Activated CD4-positive, alpha-beta T cell treated with anti-CD3 and anti-CD28 coated beads, Interleukin-2, amount 50 U/mL, for 16 hours (primary cell): ENCODE measurements at places on chromosomes 2 and 18.

- DNase-seq: no peak
Observed at GRCh38 chr2:39719317-39719716, 53.6 kb downstream of the TMEM178A start.

DNA sequence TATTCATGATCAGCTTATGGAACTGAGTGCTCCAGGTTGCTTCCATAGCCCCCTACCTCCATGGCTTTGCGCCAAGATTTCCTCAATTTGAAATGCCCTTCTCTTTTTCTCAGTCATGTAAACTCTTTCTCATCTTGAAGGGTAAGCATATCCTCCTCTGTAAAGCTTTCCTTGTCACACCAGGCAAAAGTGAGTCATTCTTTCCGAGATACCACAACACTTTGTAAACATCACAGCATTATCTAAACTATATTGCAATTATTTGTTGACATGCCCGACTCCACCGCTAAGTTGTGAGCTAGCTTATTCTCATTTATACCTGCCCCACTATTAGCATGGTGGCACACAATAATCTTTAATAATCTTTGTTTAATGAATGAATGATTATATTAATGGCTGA lies 419.5 kb upstream of the CHST9 start:
- DNase-seq: no peak

GRCh38 chr2:50347358-50348044 lies 684.4 kb downstream of the NRXN1 start:
- no peak for DNase-seq

DNA sequence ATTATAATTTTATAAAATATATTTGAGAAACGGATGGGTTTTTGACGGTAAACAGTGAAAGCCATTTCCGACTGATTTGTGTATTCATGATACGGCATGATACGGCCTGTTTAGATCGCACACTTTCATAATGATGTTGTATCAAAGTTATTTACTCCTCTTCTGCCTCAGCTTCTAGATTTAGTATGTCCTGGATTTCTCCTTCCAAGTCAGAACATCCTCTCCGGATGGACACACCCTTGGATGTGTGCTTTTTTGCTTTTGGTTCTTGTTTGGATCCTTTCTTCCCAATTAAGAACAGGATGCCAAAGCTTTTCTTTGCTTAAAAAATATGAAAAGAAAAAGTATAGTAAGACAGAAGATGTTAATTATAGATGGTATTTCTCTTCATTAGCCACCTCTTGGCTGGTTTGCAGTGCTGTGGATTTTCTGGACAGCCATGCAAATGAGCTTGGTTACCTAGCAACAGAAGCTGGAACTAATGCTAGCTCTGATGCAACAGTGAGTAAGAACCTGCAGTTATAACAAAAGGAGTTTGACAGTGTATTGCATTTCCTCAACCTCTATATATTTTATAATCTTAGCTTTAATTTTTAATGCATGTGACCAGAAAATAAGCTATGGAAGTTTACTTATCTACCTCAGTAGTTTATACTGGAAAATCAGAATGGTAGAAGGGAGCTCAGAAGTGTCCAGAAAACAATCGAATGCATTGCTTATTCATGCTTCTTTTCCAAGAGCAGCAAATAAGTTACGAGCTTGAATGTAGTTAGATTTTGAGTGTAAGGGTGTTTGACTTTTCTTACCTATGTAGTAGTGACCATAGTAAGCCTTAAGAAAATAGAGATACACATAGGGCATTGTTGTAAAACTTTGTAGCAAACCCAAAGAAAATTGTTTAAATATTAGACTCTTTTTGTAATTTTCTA lies 27.9 kb downstream of the RMND5A start:
- peak; percentile 37 for DNase-seq

- DNase-seq: peak; percentile 6
Observed at GRCh38 chr2:160022162-160022561, 40.3 kb downstream of the PLA2R1 start.

DNA sequence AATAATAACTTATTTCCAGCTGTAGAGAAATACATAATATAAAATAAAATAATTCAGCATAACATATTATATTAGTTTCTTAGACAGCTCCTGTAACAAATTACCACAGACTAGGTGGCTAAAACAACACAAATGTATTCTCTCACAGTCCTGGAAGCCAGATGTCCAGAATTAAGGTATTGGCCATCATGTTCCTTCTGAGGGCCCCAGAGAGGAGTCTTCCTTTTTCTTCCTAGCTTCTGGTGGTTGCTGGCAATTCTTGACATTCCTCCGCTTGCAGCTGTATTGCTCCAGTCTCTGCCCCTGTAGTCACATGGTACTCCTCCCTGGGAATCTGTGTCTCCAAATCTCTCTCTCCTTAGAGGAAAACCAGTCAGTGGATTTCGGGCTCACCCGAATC lies 146.8 kb downstream of the RBM43 start:
- no peak for DNase-seq

DNA sequence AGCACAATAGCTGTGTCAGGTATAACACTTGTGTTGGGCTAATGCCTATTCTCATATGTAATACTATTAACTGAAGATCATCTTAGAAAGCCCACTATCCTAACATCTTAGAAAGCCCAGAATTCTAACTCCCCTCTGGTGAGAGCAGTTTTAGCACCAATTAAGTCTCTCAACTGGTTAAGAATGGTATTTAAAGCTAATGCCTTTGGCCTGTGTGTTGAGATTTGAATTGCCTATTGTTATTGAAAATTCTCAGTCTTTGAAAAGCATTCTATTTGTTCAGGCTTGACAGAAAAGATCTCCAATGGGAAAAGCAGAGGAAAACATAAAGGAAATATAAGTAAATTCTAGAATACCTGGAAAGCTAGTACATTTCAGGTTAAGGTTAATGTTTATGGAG lies 352.5 kb downstream of the ARHGAP15 start:
- no peak for DNase-seq

GRCh38 chr2:21376864-21377263 lies 253.1 kb downstream of the TDRD15 start:
- DNase-seq: no peak

DNA sequence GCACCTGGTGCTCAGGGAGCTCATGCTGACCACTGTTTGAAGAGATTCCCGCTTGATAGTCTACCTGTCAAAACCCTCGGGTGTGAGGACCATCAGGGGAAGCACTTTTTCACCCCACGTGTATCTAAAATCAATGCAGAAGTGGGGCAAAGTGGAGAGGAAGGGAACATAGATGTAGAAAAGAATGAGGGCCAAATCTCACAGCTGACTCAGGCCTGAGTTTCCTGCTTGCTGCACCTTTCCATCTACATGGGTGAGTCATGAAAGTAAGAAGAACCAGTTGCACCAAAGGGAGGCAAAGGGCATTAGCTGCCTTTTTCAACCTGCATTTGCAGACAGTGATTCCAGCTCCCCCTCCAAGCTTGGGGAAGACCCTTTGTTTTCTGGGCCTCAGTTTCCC lies 100.2 kb upstream of the MYCN start:
- no peak for DNase-seq

DNA sequence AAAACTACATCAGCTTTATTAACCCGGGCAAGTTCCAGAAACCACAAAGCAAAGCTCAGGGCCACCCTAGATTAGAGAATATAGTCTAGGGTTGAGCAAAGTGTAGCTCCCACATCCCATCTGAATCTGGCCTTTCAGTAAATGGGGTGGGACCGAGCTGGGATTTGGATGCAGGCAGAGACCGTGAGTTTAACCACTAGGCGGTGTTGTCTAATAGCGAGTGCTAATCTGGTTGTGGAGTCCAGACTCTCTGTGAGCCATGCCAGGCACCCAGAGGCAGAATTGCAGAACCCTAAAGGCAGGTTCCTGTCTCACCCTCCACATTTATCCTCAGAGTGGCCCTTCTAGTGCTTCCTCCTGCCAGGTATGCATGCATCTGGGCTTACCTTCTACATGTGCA lies 435.9 kb downstream of the TSN start:
- DNase-seq: no peak

DNA sequence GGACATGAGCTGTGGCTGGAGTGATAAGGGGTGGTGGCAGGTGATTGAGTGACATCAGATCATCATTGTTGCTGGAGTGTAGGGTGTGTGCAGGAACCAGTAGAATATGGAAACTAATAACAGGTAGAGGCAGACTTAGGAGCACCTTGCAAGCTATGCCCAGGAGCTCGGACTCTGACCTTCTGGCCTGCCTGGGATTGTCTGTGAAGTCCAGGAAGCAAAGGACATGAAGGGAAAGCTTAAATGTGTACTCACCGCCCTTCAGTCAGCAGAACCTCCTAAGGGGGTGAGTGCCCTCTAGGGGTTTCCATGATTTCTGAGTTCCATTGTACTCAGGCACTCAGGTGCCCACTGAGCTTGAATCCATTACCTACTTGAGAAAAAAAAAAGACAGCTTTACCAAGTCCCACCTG lies 104.2 kb downstream of the CRIM1 start:
- DNase-seq: no peak

DNA sequence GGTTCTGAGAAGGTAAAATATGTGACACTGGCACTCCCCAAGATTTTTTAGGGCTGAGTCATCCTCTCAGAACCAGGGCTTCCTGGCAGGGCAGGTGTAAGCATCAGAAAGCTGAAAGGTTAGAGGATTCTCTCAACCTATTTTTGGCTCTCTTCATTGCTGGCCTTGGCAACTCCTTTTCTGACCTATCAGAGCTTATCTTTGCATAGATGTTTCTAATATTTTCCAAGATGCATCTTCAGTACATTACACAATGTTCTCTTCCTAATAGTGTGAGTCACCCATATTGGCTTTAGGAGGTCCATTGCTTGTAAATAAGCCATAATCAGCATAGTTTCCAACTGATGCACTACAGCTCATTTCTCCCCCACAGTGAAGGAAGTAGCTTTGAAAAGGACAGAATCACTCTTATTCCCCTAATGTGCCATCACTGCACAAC lies 2008.4 kb upstream of the PIK3C3 start:
- no peak for DNase-seq

- no peak for DNase-seq
Observed at GRCh38 chr18:3461704-3462103, 11.7 kb downstream of the TGIF1 start.

DNA sequence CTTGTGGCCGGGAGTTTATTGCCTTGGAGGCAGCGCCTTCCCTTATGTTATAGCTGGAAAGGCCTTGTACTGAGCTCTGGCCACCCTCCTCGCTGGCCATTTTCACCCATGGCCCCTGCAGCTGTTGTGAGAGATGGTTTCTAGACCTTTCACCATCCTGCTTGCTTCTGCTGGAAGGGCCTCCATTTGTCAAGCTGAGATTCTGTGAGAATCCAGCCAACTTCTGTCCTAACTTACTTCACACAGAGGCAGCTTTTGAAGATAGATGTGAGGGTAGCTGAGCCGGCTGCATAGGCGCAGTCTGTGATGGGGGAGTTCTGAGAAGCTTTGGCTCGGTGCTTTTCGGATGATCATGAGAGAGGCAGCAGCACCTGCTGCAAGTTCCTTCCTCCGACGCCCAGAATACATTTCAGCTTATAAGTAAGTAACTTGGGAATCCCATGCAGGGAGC lies 8.7 kb downstream of the CTIF start:
- no peak for DNase-seq

- no peak for DNase-seq
Observed at GRCh38 chr2:191885098-191885497, 38.2 kb upstream of the CAVIN2 start.

DNA sequence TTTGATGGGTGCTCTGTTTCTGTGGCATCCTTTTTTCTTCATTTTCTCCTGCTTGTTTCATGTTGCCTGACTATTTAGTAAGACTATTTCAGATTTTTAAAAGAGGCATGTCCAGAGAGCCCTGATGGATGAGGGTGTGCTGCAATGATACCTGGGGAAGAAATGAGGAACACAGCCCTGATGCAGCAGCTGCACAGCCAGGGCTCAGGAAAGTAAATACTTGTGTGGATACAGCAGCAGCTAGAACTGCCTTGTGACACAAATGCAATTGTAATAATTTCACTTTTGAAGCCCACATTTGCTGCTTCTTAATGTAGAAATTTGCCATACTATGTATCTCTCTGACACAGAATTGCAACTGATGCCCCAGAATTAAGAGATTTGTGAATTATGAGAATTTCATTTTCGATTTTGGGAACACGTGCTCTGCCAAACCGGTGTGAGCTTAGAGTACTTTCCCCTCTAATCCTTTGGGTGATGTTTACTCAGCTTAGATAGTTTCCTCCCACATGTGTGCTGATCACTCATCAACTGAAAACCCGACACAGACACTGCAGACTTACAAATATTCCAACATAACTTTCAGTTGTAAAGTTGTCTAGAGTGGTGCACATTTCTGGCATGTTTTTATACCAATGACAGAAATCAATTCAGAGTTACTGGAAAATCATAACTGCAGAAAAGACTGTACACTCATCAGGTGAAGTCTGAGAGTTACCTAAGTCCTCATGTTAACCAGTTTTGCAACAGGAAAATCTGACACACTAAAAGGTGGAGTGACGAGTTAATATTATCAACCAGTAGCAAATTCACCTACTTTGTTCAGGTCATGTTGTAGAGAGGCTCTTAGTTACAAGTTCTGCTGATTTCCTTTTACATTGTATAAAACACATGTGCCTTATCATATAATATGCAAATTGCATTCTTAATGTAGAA lies 383.4 kb downstream of the CBLN2 start:
- no peak for DNase-seq

DNA sequence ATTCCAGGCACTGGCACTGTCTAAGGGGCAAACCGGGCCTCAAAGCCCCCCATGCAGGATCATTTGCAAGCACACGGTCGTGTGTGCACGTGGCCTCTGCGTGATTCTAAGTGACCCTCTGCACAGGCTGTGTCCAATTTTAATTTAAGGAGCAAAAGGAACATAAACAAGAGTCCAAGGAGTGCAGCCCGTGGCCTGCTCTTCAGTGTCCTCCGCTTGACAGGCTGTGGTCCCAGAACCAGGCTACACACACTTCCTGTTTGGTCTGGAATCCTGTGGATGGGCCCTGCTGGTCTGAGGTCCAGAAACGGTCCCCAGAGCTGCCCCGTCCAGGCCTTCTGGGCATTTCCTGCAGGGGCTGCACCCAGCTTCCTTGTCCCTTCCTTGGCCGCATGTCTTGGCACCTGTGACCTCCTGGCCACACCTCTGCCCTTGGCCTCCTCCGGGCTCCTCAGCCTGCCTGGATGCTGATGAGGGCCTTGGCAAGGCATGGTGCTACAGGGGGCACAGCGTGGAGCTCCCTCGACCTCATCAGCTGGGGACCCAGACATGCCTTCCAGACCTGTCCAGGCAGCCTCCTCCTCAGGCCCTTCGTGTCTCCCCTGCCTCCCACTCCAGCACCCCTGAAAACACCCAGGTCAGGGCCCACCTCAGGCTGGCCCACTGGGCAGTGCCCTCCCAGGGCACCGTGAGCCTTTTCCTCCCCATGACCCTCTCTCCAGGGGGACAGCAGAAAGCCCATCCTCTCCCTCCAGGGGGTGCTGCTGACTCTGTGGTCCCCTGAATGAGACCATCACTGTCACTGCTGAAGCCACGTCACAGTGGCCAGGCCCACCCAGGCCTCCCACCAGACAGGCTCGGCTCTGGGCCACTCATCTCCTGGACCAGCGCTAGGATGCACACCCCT lies 136.4 kb upstream of the GPC1 start:
- DNase-seq: no peak

DNA sequence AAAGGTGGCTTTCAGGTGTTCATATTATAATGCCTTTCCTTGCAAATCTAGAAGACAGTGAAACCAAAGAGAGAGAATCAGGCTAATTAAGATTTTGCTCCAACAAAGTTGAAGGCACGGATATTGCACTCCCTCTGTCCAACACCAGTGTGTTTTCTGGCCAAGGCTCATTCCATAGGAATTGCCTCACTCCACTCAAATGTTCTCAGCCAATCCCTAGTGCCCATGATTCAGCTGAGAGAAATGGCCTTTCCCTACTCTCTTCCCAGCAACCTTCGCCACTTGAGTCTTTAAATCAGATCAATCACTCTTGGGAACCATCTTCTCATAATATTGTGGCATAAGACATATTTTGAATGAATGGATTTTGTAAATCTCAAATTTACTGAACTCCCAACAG lies 768.2 kb upstream of the ACVR2A start:
- no peak for DNase-seq
